Activated naive CD4-positive, alpha-beta T cell treated with Interleukin-2 at 50 U/mL for 16 hours (primary cell): ENCODE measurements at places on chromosomes 1 and 21.

DNA sequence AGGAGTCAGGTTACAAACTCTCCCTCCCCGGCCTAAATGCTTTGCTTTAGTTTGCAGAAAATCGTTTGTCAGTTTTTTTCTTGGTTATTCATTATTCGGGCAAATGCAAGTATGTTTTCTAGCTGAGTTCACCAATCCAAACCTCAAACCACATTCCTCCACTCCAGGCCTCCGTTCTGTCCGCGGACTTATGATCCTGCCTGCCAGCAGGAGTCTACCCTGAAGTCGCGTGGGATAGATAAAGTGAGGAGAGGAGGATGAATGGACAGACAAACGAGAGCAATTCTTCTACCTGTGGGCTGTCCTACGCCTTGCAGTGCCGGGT, 1.3 kb downstream of the ADAMTS1 start:
- no peak for DNase-seq

- no peak for DNase-seq
Measured at GRCh38 chr1:207922554-207922953, 11.6 kb upstream of the CD34 start.

GRCh38 chr1:23628951-23629387, 62.6 kb upstream of the RPL11 start:
- DNase-seq, result no peak

- no peak for DNase-seq
Measured at GRCh38 chr1:160865337-160865736, 2.6 kb upstream of the CD244 start.

GRCh38 chr1:198253259-198253658, 96.5 kb downstream of the NEK7 start:
- DNase-seq, result no peak

DNA sequence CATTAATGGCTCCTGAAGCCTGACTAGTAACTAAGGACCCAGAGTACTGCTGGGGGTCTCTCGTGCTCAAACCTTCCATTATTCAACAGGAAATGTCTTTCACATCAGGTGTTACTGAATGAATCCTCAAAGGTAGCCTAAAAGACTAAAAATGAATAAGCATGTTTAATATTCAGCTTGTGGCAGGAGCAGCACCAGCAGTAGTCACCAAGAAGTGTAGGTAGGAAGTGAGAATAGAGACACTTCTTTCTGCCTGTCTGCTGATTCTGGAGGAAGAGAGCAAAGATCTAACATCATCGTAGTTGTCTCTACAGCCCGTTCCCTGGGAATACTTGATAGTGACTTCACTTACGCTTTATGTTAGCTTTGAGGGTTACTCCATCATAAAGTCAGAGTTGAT, 7.6 kb upstream of the SLC30A1 start:
- no peak for DNase-seq

- no peak for DNase-seq
Measured at GRCh38 chr1:98044766-98045165, 123.9 kb upstream of the DPYD start.

- DNase-seq, result no peak
Measured at GRCh38 chr1:54844564-54844963, 42.4 kb downstream of the DHCR24 start.

GRCh38 chr1:24541711-24542346, 14.1 kb upstream of the NCMAP start:
- DNase-seq, result peak; percentile 26

DNA sequence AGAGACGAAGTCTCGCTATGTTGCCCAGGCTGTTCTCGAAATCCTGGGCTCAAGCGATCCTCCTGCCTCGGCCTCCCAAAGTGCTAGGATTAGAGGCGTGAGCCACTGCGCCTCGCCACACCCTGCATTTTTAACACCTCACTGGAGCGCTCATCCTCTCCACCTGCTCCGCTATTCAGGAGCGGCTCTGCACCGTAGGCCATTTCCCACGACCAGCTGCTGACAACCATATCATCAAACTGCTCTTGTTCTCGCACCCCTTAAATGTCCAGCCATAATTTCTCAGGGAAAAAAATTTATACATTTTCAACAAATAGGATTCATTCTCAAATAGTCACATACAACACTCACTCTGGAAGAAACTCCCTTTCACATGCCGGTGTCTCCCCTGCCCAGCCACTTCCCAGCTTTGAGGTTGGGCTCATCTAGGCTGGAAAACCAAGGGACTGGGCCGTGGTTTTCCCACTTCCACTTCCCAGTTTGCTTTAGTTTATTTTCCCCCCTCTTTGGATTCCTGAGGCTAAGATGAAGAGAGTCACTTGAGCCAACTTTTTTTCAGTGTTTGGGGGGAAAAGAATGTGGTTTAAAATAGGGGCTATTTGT, 639 bp upstream of the IPO9 start:
- DNase-seq, result no peak

DNA sequence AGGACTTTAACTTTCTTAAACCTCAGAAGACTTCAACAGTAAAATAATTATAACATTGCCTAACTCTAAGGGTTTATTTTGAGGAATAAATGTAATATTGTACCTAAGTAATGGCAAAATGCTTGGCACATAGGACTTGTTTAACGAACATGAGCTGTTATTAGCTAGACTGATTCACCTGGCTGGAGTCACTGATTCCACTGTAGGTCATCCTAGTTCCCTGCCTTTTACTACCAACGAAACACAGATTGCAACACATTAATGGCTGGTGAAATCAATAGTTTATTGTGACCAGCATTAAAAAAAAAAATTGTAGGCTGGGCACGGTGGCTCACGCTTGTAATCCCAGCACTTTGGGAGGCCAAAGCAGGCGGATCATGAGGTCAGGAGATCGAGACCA, 45.5 kb upstream of the ATP5PO start:
- DNase-seq, result no peak

GRCh38 chr1:29062157-29062942, 61.4 kb downstream of the TMEM200B start:
- DNase-seq, result no peak

DNA sequence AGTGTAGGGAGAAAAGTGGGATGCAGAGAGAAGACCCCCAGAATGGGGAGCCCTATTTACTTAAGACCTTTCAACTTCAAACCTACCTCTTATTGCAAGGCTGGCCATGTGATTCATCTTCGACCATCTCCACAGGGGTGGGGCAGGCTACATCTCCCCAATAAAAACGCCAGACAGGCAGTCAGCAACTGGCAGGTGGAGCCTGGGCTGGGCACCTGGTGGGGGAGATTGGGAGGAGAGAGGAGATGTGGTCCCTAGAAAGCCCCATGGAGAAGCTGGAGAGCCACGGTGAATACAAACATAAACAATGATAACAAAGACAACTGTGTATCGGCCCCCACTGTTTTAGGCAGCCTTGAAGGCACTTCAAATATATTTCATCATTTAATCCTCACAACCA, 336.7 kb upstream of the PROX1 start:
- DNase-seq, result no peak

DNA sequence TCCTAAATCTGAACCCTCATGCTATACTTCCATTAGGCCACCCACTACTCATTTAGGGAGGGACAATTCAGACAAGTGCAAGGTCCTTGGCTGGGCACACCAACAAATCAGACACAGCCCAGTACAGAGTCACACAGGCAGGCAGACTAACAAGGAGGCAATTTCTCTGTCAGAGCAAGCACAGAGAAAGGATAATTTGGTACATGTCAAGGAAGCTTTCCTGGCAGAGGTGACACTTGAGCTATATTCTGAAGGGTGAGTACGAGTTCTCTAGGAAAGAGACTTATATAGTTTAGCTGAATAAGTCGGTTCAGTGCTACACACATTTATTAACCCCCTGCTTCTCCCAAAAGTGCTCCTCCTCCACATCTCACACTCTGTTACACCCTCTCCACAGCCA, 455.9 kb downstream of the OMA1 start:
- DNase-seq, result no peak

- DNase-seq, result no peak
Measured at GRCh38 chr1:113012149-113012548, 56.2 kb upstream of the SLC16A1 start.

GRCh38 chr1:172478485-172478884, 34.6 kb upstream of the PIGC start:
- no peak for DNase-seq

GRCh38 chr1:14255711-14256110, 342.8 kb upstream of the KAZN start:
- DNase-seq, result no peak

GRCh38 chr1:157653494-157653873, 47.1 kb downstream of the FCRL3 start:
- DNase-seq, result no peak
